ENCODE measurements at places on chromosomes 7 and 10. TPM values are rescaled to one million over a fixed set of nuclear protein-coding genes. Genes with fewer than 3 reads are reported as not detected.
A peak's percentile ranks its signal among the peaks of the same experiment; 100 is the strongest.

Gene RNF148
- total RNA-seq, result 2.1 TPM

Gene AP5Z1
- total RNA-seq, result 49.5 TPM

Gene LIPK
- total RNA-seq, result not detected

Gene PRRT4
- total RNA-seq, result 0.85 TPM

Gene ABCC2
- total RNA-seq, result 1.1 TPM

- peaks cover 24% of the 10 kb centered on the region for H3K4me1 ChIP-seq
- H3K27me3 ChIP-seq, result peaks cover 12% of the 10 kb centered on the region
- peak overlapping the region; percentile 67 for H3K4me3 ChIP-seq
- no peaks in the 10 kb centered on the region for H3K36me3 ChIP-seq
- peak; percentile 27 for DNase-seq
These were observed 353 bp downstream of the EPHB6 start for GRCh38 chr7:142855114-142855743.

GRCh38 chr7:96561892-96562291 is 147.8 kb downstream of the SEM1 start:
- no peak overlapping the region for H3K27ac ChIP-seq
- no peaks in the 10 kb centered on the region for H3K27me3 ChIP-seq
- H3K4me1 ChIP-seq, result no peaks in the 10 kb centered on the region
- no peak overlapping the region for H3K4me3 ChIP-seq

- no peak overlapping the region for H3K27ac ChIP-seq
- H3K4me1 ChIP-seq, result peaks cover 15% of the 10 kb centered on the region
- H3K4me3 ChIP-seq, result no peak overlapping the region
- H3K36me3 ChIP-seq, result no peaks in the 10 kb centered on the region
- no peak for DNase-seq
- H3K27me3 ChIP-seq, result no peaks in the 10 kb centered on the region
These were observed 100.3 kb upstream of the ASAH2 start for GRCh38 chr10:50351483-50352146.

DNA sequence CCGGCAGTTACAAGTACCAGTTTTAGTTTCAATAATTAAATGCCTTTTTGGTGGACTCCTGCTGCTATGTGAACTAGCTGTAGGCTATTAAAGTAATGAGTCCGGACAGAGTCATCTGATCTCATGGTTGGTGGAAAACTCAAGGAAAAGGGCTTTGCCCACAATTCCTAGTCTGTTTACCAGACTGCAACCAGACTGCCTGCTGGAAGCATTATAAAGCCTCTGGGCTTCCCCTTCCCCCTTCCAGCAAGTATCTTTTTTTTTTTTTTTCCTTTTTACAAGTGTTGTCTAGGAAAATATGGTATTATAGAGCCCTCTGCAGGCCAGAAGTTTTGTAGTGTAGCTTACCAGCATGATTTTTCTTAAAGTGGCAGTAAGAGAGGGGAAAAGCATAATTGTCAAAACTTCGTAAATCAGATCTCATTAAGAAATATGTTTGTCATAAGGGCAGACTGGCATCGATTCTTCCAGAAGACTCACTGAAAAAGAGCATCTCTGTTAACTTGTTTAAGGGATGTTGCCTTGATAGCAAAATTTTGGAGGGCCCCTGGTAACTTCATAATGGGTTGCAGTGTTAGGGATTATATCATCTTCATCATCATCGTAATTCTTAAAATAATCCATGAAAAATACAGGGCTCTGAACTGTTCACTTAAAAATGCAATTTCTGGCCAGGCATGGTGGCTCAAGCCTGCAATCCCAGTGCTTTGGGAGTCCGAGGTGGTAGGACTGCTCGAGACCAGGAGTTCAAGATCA is 181.3 kb downstream of the TAX1BP1 start:
- peak; percentile 80 for DNase-seq
- no peaks in the 10 kb centered on the region for H3K27me3 ChIP-seq
- peaks cover 3% of the 10 kb centered on the region for H3K4me1 ChIP-seq
- no peak overlapping the region for H3K27ac ChIP-seq
- no peaks in the 10 kb centered on the region for H3K36me3 ChIP-seq

DNA sequence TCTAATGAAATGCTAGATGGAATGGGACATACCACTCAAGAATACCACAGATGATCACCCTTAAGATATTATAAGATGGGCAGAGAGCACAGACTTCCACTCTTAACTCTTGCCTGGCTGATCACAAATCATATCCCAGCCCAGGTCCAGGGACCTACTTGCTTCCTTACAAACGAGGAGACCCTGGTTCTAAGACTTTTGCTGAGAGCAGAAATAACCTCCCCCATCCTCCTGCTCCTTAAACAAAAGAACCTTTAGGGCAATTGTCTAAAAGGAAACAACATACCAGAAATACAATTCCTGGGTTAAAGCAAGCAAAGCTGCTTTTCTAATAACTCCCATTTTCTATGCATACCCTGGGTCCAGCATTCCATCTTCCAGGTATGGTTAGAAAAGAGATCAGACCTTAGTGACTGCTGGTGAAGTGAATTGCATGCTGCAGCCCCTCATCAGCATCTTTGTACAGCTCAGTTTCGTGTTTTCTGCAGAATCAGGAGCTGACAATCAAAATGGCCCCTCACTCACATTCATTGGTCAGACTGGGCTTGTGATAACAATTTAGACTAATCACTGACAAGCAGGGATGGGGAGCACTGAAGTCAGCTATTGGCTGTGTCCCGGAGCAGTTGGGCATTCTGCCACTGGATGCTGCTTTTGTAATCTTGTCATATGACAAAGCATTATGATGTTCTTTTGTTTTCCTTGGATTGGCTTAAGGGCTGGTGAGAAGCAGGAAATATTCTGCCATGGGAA is 14.6 kb downstream of the IFIT3 start:
- no peak overlapping the region for H3K27ac ChIP-seq
- H3K27me3 ChIP-seq, result no peaks in the 10 kb centered on the region
- H3K36me3 ChIP-seq, result no peaks in the 10 kb centered on the region

DNA sequence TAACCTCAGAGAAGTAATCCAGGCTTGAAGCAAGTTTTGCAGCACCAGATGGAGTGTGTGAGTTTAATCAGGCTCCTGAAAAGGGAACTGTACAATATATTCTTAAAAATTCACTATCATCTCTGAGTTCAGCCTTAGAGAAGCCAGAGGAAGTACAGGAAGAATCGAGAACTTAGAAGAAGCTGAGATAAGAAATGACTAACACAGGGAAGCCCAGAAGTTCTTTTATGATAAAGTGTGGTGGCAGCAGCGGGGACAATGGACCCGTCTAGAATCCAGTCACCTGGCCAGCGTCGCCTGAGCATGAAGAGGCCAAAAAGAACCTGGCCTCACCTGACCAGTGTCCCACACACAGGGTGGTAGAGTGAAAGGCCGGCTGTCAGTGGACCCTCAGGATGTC is 161.0 kb downstream of the USP6NL start:
- DNase-seq, result no peak
- H3K27ac ChIP-seq, result no peak overlapping the region
- H3K4me3 ChIP-seq, result no peak overlapping the region
- H3K36me3 ChIP-seq, result no peaks in the 10 kb centered on the region

GRCh38 chr7:93092757-93093370 is 24.9 kb downstream of the SAMD9 start:
- H3K36me3 ChIP-seq, result no peaks in the 10 kb centered on the region
- no peaks in the 10 kb centered on the region for H3K4me1 ChIP-seq
- DNase-seq, result no peak
- no peak overlapping the region for H3K4me3 ChIP-seq

- no peaks in the 10 kb centered on the region for H3K36me3 ChIP-seq
- H3K27me3 ChIP-seq, result no peaks in the 10 kb centered on the region
- H3K4me1 ChIP-seq, result no peaks in the 10 kb centered on the region
- H3K4me3 ChIP-seq, result no peak overlapping the region
- DNase-seq, result no peak
These were observed 8.6 kb downstream of the ZNF467 start for GRCh38 chr7:149764481-149765398.

- H3K4me3 ChIP-seq, result no peak overlapping the region
- no peak overlapping the region for H3K27ac ChIP-seq
- no peaks in the 10 kb centered on the region for H3K4me1 ChIP-seq
- DNase-seq, result no peak
These were observed 757.1 kb downstream of the SORCS3 start for GRCh38 chr10:105398202-105398601.

GRCh38 chr10:133446979-133447378 is 6.8 kb upstream of the SCART1 start:
- DNase-seq, result no peak
- H3K4me1 ChIP-seq, result no peaks in the 10 kb centered on the region
- no peaks in the 10 kb centered on the region for H3K36me3 ChIP-seq
- no peak overlapping the region for H3K27ac ChIP-seq
- no peaks in the 10 kb centered on the region for H3K27me3 ChIP-seq

- H3K4me1 ChIP-seq, result peaks cover 5% of the 10 kb centered on the region
- no peak for DNase-seq
- no peak overlapping the region for H3K4me3 ChIP-seq
- no peaks in the 10 kb centered on the region for H3K36me3 ChIP-seq
- no peak overlapping the region for H3K27ac ChIP-seq
These were observed 7.0 kb downstream of the LHPP start for GRCh38 chr10:124468624-124469023.

DNA sequence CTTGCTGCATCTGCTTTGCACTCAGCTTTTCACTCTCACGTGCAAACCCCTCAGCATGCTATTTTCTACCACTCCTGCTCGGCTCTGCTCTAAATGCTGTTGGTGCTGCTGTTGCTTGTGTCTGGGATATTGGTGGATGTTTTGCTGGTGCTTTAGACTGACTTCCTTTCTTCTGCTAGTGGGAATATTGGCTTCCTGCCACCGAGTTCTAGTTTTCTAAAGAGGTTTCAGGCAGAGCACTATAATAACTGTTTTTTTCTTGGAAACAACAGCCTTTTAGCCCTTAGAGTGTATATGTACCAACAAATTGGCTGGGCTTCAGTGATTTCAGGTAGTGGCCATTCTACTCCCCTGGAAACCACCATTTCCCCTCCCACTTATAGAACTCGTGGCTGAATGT is 27.8 kb downstream of the TMEM236 start:
- no peaks in the 10 kb centered on the region for H3K27me3 ChIP-seq
- no peak overlapping the region for H3K27ac ChIP-seq
- no peaks in the 10 kb centered on the region for H3K4me1 ChIP-seq
- no peak overlapping the region for H3K4me3 ChIP-seq
- DNase-seq, result no peak

DNA sequence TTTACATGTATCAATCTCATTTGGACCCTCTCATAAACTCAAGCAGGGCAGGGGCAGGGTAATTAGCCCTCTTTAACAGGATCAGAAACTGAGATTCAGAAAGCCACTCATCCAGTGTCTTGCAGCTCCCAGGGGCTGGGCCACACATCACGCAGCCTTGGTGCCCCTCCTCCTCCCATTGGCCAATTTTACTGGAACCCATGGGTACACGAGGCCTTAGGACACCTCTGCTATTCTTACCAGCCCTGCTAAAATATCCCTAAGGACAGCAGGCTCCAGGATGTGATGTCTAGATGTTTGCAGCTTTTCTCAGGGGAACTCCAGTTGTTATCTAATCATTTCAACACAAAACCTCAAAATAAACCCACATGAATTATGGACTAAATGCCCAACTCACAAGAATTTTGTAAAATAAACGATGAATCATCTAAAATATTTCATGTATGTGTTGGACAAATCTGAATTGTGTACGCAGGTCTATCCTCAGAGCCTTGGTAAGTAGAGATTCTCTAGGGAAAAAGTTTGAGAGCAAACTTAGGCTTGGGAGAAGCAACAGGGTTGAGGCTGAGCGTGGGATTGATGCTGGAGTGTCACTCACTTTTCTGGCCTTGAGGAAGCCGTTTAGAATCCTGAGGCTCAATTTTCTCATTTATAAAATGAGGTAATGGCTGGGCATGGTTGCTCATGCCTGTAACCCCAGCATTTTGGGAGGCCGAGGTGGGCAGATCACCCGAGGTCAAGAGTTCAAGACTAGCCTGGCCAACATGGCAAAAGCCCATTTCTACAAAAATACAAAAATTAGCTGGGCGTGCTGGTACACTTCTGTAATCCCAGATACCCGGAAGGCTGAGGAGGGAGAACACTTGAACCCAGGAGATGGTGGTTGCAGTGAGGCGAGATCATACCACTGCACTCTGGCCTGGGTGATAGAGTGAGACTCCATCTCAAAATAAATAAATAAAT is 69.7 kb upstream of the TNS3 start:
- no peak overlapping the region for H3K27ac ChIP-seq
- H3K27me3 ChIP-seq, result no peaks in the 10 kb centered on the region
- no peak overlapping the region for H3K4me3 ChIP-seq
- no peak for DNase-seq

DNA sequence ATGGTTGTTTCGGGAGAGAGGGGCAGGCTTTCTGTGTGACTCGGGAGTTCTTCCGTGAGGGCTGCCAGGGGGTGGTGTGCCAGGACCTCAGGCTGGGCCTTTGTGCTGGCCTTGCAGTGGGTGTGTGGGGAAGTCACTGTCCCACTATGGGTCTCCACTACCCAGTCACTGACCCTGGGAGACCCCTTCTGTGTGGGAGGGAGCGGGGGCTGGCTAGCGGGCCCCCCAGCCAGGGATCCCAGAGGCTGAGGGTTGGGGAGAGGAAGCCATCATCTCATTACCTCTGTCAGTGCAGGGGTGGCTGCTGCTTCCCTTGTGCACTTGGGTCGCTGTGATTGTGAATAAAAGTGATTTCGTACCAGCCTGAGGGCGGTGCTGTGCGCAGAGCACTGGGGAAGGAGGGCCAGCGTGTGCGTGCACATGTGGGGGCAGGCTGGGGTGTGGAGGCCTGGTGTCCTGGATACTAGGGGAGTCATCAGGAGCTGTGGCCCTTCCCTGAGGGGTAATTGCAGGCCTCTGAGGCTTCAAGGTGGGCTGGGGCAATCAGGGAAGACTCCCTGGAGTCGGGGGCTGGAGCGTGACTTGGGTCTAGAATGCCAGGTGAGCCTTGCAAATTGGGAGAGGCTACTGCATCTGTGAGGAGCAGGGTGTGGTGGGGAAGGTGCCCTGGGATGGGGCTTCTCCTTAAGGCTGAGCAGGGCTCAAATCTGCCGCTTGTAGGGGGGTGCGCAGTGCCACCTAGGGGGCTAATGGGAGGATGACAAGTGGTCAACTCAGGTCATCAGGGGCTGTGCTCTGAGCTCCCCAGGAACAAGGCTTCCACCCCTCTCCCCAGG is 98.9 kb downstream of the NEURL1 start:
- no peak overlapping the region for H3K4me3 ChIP-seq
- no peak overlapping the region for H3K27ac ChIP-seq
- no peak for DNase-seq
- H3K4me1 ChIP-seq, result no peaks in the 10 kb centered on the region
- H3K27me3 ChIP-seq, result no peaks in the 10 kb centered on the region

DNA sequence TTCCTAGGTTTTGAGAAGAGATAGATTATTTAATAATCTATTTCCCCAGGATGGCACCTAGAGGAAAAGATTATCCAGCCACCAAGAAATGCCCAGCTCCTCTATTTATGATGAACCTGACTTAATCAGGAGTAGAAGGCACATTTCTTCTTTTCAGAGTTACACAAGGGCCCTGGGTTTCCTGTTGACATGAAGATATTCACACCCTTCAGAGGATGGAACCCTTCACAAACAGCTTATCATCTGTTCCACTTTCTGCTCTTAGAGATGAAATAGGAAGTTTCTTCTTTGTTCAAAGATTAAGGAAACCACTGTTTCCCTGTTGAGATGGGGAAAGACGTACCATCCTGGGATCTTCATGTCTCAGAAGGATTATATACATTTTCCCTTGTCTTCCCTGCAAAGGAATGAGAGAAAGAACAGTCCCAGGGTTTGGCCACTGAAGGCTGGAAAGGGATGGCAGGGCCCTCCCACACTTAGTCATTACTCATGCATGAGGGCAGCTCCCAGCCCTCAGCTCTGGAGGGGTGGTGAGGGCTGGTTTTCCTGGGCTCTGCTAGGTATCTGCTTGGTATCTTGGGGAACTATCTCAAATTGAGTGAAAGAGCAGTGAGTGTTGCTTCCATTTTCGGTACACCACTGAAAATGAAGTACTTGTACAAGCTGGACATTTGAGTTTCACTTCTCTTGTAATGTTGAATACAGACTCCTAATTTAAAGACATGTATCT is 64.0 kb downstream of the MTPAP start:
- no peak for DNase-seq
- H3K27ac ChIP-seq, result peak overlapping the region; percentile 61
- H3K27me3 ChIP-seq, result no peaks in the 10 kb centered on the region
- H3K4me1 ChIP-seq, result no peaks in the 10 kb centered on the region
- H3K4me3 ChIP-seq, result no peak overlapping the region
- H3K36me3 ChIP-seq, result no peaks in the 10 kb centered on the region
